ENCODE measurements at places on chromosomes 16 and 17.

DNA sequence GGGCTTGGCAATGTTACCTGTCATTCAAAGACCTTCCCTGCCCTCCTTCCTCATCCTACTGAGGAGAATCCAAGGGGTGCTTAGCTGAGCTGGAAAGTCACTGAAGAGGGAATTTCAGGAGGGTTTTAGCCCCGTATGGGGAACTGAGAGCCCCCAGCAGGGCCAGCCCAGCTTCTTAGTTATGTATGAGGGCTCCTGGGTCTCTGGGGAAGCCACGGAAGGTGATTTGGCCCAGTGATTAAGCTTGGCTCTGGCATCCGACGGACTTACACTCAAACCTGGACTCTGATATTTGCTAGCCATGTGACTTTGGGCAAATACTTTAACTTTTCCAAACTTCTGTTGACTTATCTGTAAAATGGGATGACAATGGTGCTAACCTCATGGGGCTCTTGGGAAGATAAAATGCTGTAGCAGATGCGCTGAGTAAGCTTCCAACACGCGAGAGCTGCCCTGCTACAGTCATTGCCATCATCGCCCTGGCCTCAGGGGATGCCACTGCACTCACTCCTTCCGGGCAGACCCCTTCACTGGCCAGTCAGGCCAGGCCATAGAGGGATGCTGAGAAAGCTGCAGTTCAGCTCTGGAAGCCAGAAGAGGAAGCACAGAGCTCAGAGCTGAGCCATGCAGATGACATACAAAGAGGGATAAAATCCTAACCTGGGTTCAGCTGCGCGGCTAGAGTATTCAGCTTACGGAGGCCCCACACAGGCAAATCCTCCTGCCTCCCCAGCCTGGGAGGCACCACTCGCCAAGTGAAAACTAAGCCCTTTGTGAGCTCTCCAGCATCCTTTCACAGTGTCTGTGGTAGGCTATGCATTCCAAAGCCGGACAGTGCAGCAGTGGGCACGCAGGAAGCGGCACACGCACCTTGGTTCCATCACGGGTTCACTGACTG is 44.9 kb upstream of the PIK3R6 start:
- DNase-seq: peak; percentile 23

DNA sequence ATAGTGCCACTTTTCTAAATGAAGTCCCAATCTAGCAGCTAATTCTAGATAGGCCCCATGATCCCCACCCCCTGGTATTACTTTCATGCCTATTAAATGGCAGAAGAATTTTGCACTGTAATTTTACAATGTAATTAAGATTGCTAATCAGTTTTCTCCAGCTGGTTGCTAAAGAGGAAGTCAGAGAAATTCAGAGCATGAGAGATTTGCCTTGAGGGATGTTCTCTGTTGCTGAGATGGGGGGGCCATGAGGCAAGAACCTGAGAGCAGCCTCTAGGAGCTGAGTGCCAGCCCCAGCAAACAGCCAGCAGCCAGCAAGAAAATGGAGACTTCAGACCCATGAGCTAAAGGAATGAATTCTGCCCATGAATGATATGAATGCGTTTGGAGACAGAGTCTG is 38.9 kb downstream of the SHCBP1 start:
- no peak for DNase-seq

DNA sequence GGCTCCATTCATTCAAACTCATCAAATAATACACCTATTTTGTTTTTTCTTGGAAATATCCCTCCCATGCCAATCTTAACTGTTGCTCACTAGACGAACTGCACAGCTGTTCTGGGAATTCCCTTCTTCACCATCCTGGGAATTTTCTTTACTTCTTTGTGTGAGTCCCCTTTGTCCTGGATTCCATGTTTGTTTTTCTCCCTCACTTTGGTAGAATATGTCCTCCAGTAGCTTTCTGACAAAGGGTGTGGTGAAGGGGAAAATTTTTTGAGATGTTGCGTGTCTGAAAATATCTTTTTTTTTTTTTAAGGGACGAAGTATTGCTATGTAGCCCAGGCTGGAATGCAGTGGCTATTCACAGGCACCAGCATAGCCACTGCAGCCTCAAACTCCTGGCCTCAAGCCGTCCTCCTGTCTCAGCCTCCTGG is 17.2 kb upstream of the UTP6 start:
- DNase-seq: no peak

GRCh38 chr16:31453255-31454204 is 5.8 kb upstream of the ARMC5 start:
- DNase-seq: no peak

DNA sequence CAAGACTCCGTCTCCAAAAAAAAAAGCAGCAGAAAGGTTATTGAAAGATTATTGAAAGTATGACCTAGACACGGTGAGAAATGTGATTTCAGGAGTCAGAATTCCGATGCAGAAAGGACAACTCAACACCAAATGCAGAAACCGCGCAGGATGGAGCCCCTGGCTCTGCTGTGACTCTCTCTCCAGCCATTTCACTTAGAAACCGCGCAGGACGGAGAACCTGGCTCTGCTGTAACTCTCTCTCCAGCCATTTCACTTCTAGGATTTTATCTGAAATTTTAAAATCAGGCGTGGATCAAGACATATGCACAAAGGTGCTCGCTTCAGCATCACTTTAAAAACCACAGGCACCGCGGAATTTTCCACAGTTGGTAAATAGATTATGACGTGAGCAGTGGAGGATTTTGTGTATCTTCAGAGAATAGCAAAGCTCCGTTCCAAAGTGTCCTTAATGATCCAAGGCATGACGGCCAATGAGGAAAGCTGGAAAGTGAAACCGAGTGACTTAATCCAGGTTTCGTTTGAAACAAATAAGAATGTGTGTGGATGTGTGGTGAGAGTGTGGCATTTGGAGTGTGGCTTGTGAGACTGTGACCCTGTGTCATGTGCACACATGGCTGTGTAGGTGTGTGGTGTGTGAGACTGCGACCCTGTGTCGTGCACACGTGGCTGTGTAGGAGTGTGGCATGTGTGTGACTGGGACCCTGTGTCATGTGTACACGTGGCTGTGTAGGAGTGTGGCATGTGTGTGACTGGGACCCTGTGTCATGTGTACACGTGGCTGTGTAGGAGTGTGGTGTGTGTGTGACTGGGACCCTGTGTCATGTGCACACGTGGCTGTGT is 9.5 kb downstream of the UTS2R start:
- DNase-seq: no peak

- DNase-seq: no peak
Observed at GRCh38 chr16:14502256-14502875, 127.7 kb downstream of the PARN start.

DNA sequence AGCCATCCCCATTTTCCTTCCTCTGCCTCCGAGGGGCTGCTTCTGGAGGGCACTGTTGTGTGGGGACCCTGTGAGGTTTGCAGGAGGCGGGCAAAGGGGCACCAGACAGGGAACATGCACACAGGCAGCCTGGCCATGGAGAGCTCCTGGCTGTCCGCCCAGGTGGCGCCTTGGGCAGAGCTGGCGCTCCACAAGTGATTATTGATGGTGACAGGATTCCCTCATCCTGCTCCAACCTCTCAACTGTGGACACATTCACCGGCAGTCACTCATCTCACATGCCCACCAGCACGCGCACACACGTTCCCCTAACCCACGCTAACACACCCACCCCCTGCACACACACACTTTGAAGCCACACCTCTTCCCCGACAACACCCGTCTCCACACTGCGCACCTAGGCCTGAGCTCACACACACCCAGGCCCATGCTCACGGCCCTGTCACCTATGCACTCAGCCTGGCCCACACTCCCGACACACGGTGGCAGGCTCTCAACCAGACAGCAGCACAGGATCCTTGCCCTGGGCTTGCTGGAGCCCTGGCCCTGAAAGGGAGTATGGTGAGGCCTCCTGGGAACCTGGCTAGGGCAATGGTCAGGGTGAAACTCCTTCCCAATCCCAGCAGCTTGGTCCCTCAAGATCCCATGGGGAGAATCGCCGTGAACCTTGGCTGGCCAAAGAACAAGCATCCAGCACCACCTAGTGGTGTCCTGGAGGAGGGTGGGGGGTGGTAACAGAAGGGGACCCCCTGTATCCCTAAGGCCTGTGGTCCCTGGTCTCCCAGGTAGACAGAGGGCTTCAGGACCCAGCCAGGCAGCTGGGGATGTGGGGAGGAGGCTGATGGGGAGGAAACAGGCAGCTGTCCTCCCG is 3.6 kb downstream of the PNMT start:
- DNase-seq: no peak

DNA sequence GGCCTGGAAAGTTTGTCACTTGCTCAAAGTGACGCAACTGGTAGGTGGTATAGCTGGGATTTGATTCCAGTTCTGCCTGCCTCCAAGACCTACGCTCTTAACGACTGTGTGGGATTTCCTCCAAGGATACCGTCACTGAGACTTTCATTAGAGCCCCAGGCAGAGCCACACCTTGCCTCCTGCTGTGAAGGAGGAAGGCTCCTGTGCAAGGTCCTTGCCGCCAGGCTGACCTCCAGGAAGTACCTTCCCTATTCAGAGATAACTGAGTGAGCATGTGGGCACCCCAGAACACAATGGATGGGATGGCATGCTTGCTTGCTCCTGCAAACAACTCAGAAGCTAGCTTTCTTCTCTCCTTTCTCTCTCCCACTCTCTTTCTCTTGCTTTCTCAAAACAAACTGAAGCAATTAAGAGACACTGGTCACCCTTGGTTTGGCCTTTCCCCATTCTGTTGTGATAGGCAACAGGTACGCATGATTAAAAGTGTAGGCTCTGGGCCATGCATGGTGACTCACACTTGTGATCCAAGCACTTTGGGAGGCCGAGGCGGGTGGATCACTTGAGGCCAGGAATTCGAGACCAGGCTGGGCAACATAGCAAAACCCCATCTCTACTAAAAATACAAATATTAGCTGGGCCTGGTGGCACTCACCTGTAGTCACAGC is 30.7 kb downstream of the CACNG3 start:
- DNase-seq: no peak

DNA sequence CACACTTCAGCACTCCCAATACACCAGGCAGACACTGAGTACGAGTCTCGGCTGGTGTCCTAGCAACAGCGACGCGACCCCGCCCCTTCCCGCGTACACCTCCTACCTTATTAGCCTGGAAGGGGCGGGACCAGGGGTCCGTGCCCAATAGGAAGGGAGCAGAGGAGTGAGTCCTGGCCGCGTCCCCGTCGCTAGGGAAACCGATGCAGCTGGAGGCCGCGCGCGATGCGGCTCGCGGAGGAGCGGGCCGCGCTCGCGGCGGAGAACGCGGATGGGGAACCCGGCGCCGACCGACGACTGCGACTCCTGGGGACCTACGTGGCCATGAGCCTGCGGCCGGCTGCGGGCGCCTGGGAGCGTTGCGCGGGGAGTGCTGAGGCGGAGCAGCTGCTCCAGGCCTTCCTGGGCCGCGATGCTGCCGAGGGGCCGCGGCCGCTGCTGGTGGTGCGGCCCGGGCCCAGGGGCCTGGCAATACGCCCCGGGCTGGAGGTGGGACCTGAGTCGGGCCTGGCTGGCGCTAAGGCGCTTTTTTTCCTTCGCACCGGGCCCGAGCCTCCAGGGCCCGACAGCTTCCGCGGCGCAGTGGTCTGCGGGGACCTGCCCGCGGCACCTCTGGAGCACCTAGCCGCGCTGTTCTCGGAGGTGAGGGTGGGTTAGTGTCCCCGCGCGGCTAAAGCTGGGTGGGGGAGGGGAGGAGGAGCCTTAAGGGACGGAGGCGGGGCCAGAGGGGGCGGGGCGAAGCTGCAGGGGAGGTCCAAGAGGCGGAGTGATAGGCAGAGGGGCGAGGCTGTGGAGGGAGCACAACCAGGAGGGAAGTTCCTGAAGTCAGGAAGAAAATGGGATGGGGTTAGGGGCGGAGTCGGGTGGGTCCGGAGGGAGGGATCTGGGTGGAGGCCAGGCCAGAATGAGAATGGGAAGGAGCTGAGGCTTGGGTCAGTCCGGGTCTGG is at the start of gene DNAH9:
Gene DNAH9, plus strand, starts transcription at position 197 of the 948 bp plus-strand sequence. Its CDS starts 29 bp downstream, at position 226.
- DNase-seq: no peak

DNA sequence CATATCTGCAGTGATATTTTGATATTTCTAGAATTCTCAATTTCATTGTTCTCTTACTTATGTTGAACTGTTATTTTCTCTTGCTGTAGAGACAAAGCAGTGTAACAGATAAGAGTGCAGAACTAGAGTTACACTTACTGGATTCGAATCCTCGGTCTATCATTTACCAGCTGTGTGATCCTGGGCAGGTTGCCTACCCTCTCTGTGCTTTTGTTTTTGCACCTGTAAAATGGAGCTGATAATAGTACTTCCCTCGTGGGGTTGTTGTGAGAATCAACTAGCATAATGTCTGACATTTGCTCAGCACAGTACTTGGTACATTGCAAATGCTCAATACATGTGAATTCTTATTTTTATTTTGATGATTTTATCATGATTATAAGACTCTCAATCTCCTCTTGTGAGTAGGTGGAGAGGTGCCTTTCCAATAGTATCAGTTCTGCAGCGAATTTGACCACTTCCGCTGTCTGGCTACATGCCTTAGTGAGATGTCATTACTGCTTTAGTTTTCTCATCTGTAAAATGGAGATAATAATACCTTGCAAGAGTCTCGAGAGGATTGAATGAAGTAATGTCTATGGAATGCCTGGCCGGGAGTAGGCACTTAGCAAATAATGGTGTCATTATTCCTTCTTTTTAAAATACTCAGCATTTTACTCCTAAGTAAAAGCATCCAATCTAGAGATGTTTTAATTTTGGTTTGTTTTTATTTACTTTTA is 312.2 kb upstream of the MAF start:
- no peak for DNase-seq

DNA sequence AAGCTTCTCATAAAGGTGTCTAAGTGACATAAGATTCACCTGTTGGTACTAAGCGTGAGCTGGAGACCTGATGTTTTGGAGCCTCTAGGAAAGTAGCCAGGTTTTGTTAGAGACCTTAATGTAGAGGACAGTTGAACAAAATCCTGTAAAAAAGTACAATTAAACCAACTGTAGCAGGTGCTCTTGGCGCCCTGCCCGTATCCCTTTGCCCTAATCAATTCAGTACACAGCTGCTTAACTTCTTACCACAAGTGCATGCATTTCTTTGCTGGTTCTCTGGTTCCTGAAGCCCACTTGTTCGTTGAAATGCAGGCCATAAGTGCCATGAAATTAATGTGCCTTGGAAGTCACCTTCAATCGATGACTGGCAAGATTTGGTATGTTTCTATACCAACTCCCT is 24.4 kb downstream of the GLP2R start:
- DNase-seq: no peak

- DNase-seq: no peak
Observed at GRCh38 chr17:6173653-6174052, 103.5 kb downstream of the WSCD1 start.

GRCh38 chr17:37177254-37177870 is 198.4 kb upstream of the C17orf78 start:
- no peak for DNase-seq

DNA sequence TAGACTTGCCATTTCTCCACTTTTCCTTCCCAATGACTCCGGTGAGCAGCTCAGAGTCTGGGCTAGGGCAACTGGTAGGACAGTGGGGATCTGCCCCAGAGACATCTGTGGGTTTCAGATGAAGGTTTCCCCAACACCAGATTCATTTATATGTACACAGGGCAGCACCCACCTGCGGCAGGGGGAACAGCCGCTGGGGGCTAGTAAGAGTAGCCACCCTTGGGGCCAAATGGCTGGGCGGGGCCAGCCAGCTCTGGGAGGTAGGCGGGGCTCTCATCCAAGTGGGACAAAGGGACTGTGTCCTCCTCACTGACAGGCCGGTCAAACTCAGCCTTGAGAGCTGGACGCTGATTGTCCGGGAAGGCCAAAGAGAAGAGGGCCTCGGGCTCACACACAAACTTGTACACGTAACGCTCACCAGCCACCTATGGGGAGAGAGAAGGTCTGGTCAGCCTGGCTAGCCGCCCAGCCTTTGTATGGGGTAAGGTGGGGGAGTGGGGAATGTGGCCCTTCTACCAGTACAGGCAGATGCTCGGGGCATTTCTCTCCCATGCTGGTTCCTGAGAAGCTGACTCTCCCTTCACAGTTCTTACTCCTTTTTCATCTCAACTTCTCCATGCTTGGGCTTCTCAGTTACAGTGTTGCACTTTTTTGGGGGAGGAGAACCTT is 17.7 kb downstream of the ETV4 start:
- DNase-seq: no peak

Data from GM13976 (cell line).